Esophagus squamous epithelium (tissue), 5 donors: ENCODE measurements at places on chromosomes 5 and 9.

DNA sequence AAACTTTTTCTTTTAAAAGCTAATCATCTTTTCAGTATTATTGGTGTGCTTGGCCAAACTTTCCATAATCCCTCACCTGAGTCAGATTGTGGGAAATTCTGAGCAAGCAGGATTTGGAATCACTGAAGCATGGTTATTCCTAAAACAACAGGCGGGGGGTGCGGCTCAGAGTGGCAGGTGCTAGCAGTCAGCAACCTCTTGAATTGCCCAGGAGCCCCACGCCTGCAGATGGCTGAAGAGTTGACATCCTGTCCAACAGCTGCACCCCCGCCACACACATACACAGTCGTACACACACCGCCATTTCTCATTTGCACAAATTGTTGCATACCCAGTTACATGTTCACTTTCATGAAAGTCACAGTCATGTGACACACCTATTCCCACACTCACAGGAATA is 96.6 kb downstream of the LHX2 start:
- H3K27me3 ChIP-seq: no peaks in the 10 kb centered on the region
- H3K4me3 ChIP-seq: no peak overlapping the region
- no peaks in the 10 kb centered on the region for H3K4me1 ChIP-seq
- no peak for DNase-seq
- no peaks in the 10 kb centered on the region for H3K36me3 ChIP-seq

- H3K4me1 ChIP-seq: no peaks in the 10 kb centered on the region
- H3K27ac ChIP-seq: no peak overlapping the region
- H3K4me3 ChIP-seq: no peak overlapping the region
- peaks cover 93% of the 10 kb centered on the region for H3K36me3 ChIP-seq
Measured at GRCh38 chr5:96893342-96893741, 17.0 kb downstream of the ERAP2 start.

- H3K36me3 ChIP-seq: no peaks in the 10 kb centered on the region
- no peak overlapping the region for H3K27ac ChIP-seq
- peaks cover 11% of the 10 kb centered on the region for H3K4me1 ChIP-seq
- no peaks in the 10 kb centered on the region for H3K27me3 ChIP-seq
Measured at GRCh38 chr5:81837667-81838306, 86.9 kb upstream of the SSBP2 start.

- no peak overlapping the region for H3K27ac ChIP-seq
- no peak overlapping the region for H3K4me3 ChIP-seq
- H3K4me1 ChIP-seq: peaks cover 43% of the 10 kb centered on the region
- DNase-seq: no peak
- peaks cover 43% of the 10 kb centered on the region for H3K36me3 ChIP-seq
Measured at GRCh38 chr5:9549941-9550340, 4.1 kb upstream of the SEMA5A start.

DNA sequence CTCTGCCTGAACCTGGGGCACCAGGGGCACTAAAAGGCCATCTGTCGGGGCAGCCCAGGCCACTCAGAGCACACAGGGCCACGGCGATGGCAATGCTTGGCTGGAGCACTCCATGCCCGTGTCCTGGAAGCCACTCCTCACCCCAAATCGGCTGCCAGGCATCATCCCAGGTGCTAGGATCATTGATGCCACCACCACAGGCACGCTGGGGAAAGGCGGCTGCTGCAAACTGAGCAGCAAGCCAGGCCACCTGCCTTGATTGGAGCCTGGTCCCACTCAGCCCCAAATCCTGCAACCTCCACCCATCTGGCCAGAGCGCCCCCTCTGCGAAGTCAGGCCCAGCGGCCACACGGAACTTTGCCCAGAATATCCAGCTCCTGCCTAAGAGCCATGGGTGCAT is 67.8 kb downstream of the DEPDC1B start:
- H3K36me3 ChIP-seq: no peaks in the 10 kb centered on the region
- no peak overlapping the region for H3K27ac ChIP-seq
- no peaks in the 10 kb centered on the region for H3K27me3 ChIP-seq
- H3K4me3 ChIP-seq: no peak overlapping the region
- DNase-seq: no peak
- H3K4me1 ChIP-seq: no peaks in the 10 kb centered on the region

DNA sequence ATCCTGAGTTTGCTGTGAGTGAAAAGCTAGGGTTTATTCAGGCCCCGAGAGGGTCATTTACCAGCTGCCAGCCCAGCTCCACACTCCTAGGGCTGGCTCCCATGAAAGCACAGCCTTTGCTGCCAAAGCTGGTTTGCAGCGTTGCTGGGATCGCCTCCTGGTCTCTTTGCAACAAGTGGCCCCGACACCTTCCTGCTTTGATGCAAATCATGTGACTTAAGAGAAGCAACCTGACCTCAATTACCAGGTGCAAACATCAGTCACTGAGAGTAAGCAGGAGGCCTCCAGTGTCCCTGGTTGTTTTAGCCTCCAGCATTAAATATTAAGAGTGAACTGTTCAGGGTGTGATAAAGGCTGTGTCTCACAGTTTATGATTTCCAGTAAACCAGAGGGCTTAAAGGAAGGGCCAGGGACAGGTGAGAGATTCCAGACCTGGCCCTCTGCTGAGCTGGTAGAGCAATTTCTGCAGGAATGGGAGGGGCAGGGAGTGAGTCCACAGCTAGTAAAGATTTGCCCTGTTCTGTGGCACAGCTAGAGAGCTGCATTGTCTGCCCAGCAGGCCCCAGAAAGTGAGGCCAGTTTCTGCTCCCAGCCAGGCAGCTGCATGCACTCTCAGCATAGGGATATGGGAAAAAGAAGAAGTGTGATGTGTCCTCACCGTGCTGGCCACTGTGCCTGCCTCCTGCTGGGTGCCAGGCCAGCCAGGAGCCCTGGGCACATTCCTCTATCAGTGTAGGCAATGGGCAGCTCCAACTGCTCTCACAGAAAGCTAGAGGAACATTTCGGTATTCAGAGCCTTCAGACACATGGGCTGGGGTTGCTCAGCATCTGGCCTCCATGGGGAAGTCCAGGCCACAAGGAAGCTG is 58.0 kb downstream of the SLC22A5 start:
- DNase-seq: no peak
- peak overlapping the region; percentile 88 for H3K27ac ChIP-seq
- peaks cover 63% of the 10 kb centered on the region for H3K4me1 ChIP-seq

- no peaks in the 10 kb centered on the region for H3K4me1 ChIP-seq
- H3K4me3 ChIP-seq: no peak overlapping the region
- no peak for DNase-seq
- no peaks in the 10 kb centered on the region for H3K36me3 ChIP-seq
Measured at GRCh38 chr5:2917524-2917923, 166.0 kb upstream of the IRX2 start.

DNA sequence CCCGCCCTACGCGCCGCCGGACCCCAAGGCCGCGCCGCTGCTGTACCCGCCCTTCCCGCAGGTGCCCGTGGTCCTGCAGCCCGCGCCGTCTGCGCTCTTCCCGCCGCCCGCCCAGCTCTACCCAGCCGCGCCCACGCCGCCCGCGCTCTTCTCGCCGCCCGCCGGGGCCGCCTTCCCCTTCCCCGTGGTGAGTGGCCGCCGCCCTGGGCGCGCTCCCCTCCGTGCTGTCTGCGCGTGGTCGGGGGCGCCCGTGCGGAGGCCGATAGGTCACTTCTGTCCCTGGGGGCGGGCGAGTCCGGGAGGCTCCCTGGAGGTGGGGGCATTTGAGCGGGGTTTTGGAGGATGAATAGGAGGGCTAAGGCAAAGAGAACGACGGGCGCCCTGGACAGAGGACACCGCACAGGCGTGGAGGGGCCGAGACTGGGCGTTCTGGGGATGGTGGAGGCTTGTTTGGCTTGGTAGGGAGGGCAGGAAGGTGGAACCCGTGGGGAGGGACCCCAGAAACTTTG is 9.6 kb downstream of the PRRT1B start:
- no peak overlapping the region for H3K27ac ChIP-seq
- no peaks in the 10 kb centered on the region for H3K4me1 ChIP-seq
- DNase-seq: no peak
- no peaks in the 10 kb centered on the region for H3K36me3 ChIP-seq
- no peak overlapping the region for H3K4me3 ChIP-seq

DNA sequence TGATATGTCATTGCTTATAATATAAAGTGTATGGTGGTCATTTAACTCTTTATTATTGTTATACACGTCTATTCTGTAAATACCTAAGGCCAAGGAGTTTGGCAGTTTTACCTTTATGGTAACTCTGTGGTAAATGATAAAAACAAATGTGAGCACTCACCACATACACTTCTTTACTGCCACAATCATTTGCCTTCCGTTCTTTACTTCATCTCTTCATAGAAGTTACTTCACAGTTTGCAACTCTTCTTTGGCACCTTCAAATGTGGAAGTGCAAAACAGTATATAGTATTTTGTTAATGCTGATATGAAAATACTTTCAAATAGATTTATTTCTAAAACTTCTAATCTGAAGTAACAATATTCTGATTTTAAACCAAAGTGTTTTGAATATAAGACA is 4.4 kb upstream of the MEF2C start:
- H3K36me3 ChIP-seq: no peaks in the 10 kb centered on the region
- H3K27ac ChIP-seq: peak overlapping the region; percentile 92
- peaks cover 64% of the 10 kb centered on the region for H3K4me1 ChIP-seq
- no peak overlapping the region for H3K4me3 ChIP-seq

GRCh38 chr9:68551191-68551590 is 10.5 kb upstream of the TMEM252 start:
- no peaks in the 10 kb centered on the region for H3K36me3 ChIP-seq
- H3K4me3 ChIP-seq: no peak overlapping the region
- H3K27me3 ChIP-seq: no peaks in the 10 kb centered on the region
- H3K27ac ChIP-seq: peak overlapping the region; percentile 18

DNA sequence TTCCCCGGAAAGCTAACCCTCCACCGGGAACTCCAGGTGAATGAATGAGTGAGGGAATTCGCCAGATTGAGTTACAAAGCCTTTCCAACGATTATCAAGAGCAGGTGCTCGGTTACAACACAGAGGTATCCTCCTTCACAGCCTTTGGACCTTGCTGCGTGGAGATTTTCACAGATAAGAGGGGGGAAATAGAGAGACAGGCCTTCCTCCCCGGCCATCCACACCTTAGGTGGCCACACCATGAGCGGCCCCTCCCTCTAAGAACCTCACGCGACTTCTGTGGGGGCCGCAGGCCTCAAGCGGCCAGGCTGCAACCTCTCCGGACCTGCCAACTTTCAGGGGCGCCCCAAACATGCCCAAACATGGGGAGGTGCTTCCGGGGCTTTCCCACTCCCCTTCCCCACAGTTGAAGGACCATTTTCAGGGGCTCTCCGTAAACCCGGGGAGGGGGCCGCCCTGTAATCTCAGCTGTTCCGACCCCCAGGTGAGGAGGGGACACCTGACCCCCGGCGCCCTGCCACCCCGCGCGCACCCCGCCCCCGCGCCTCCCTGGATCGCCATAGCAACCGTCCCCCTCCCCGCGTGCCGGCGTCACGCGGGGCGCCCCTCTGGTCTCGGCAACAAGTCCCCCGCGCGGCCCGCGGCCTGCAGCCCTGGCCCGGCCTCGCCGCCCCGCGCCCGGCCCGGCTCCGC is 603 bp downstream of the DENND1A start:
- H3K27ac ChIP-seq: peak overlapping the region; percentile 70
- no peaks in the 10 kb centered on the region for H3K27me3 ChIP-seq
- peak overlapping the region; percentile 71 for H3K4me3 ChIP-seq
- no peaks in the 10 kb centered on the region for H3K36me3 ChIP-seq
- no peak for DNase-seq

DNA sequence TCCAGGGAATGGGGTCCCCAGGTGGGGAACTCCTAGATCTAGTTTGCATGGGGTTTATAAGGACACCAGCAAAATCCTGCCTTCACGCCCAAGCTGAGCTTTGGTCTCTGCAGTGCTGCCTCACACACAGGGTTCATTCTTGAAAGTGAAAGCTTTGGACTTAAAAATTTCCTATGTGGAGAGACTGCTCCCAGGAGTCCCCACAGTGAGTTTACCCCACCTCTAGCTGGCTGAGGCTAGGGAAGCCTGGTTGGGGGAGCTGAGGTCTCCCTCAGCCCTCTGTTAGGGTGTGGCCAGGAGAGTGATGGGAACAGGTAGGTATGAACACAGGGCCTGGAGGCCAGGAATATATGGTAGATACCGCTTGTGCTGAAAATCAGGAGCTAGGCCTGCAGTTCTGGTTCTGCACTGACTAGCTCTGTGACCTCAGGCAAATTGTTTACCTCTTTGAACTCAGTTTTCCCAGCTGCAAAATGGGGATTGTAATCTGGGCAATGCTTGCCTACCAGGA is 41.5 kb upstream of the LARP1 start:
- peaks cover 21% of the 10 kb centered on the region for H3K4me1 ChIP-seq
- H3K27ac ChIP-seq: peak overlapping the region; percentile 80
- H3K4me3 ChIP-seq: no peak overlapping the region

GRCh38 chr5:174567506-174568141 is 156.8 kb upstream of the MSX2 start:
- DNase-seq: no peak
- peaks cover 5% of the 10 kb centered on the region for H3K4me1 ChIP-seq
- H3K36me3 ChIP-seq: no peaks in the 10 kb centered on the region

- H3K27ac ChIP-seq: no peak overlapping the region
- H3K4me3 ChIP-seq: no peak overlapping the region
- DNase-seq: no peak
Measured at GRCh38 chr5:19608444-19609002, 379.5 kb downstream of the CDH18 start.

GRCh38 chr5:153896701-153897100 is 142.0 kb downstream of the FAM114A2 start:
- no peak overlapping the region for H3K4me3 ChIP-seq
- no peak for DNase-seq
- no peaks in the 10 kb centered on the region for H3K4me1 ChIP-seq
- H3K27ac ChIP-seq: no peak overlapping the region
- H3K36me3 ChIP-seq: no peaks in the 10 kb centered on the region
- H3K27me3 ChIP-seq: no peaks in the 10 kb centered on the region

GRCh38 chr9:15513335-15513734 is 2.6 kb upstream of the PSIP1 start:
- no peaks in the 10 kb centered on the region for H3K27me3 ChIP-seq
- DNase-seq: no peak
- H3K27ac ChIP-seq: no peak overlapping the region

DNA sequence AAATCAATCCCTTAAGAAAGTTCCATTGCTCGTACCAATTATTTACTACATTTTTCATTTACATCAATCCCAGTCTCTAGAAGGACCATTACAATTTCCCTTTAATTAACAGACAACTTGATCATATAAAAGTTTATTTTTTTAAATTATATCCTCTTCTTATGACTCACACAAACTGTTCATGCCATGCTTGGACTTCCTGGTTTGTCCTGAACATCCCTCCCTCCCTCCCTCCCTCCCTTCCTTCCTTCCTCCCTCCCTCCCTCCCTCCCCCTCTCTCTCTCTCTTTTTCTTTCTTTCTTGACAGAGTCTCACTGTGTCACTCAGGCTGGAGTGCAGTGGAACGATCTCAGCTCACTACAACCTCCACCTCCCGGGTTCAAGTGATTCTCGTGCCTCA is 11.6 kb upstream of the CLTB start:
- H3K4me1 ChIP-seq: no peaks in the 10 kb centered on the region
- no peak for DNase-seq
- H3K4me3 ChIP-seq: no peak overlapping the region
- no peaks in the 10 kb centered on the region for H3K27me3 ChIP-seq

DNA sequence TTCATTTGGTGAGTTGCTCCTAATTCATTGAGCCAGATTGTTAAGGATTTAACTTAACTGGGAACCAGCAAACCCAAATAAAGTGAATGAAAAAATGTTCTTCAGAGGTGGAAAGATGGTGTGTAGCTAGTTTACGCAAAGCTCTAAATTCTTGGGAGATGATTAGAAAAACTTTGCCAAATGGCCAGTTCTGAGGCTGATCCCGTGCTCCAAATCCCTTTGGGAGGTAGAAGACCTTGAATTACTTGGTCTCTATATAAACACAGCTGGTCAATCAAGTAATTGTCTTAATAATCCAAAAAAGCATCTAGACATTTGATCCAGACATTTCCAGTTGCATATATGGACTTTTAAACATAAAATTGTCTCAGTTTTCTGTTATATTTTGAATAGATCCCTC is 11.4 kb downstream of the ACTL7B start:
- peaks cover 8% of the 10 kb centered on the region for H3K4me1 ChIP-seq
- no peak overlapping the region for H3K27ac ChIP-seq
- no peaks in the 10 kb centered on the region for H3K36me3 ChIP-seq
- no peak for DNase-seq
- no peak overlapping the region for H3K4me3 ChIP-seq
